ENCODE measurements at places on chromosomes 2 and 18.

DNA sequence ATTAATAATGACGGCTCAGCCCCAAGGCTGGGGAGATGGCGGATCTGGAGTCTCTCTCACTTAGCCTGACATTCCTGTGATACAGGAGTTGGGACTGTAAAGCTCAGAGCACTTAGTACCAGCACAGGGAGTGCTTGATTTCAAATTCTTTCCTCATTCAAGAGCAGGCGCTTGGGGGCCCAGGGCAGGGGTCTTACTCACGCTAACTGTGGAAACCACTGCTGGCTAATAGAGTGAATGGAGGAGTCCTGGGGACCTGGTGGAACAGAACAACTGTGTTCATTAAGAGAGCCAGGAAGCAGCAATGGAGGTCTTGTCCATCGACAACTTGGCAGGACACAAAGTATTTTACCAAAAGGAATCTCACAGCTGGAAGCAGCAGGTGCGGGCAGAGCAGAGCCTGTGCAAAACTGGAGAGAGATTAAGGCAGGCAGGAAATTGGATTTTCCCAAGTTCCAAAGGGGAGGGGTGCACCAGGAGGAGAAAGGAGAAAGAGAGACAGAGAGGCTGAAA lies 358.9 kb downstream of the TNS1 start:
- DNase-seq: no peak

- DNase-seq: no peak
Measured at GRCh38 chr2:64594226-64594989, 59.3 kb downstream of the SERTAD2 start.

DNA sequence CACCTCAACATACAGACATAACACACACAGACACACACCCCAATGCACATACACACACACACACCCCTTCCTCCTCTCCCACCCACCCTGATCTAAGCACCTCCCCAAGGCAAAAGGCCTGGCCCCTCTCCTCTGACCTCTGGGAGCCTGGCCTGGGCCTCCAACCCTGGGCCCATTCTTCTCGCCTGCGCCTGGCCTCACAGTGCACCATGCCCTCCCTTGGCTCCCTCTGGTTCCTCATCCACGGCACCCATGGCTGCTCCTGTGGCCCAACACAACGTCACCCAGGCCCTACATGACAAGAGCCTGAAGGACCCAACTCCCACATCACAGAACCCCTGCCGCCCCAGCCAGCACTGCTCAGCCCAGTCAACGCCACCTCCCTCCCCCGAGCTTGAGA lies 281.3 kb downstream of the CELF4 start:
- no peak for DNase-seq

DNA sequence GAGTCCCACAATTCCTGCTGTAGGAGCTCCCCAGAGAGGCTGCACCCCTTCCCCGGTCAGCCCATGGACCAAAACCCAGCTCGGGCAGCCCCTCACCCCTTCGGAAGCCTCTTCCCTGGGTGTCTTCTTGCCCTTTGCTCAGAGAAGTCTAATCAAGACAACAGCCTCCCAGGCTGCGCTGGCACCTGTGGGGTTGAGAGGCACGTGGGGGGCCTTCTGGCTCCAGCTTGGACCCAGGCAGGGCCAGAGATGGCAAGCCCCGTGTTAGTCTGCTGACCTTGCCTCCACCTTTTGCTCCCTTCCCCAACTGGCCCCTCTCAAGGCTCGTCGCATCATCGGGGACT lies 10.4 kb downstream of the SLC4A3 start:
- no peak for DNase-seq

GRCh38 chr2:127792805-127793204 lies 18.2 kb downstream of the WDR33 start:
- DNase-seq: no peak

GRCh38 chr2:163757814-163758213 lies 22.0 kb upstream of the FIGN start:
- no peak for DNase-seq

- DNase-seq: no peak
Measured at GRCh38 chr2:143730155-143730952, 601.1 kb downstream of the ARHGAP15 start.

- DNase-seq: no peak
Measured at GRCh38 chr2:85436836-85437487, 18.4 kb downstream of the SH2D6 start.

- no peak for DNase-seq
Measured at GRCh38 chr2:66813976-66814375, 379.1 kb downstream of the MEIS1 start.

- DNase-seq: no peak
Measured at GRCh38 chr2:186714611-186715010, 20.8 kb downstream of the FAM171B start.

DNA sequence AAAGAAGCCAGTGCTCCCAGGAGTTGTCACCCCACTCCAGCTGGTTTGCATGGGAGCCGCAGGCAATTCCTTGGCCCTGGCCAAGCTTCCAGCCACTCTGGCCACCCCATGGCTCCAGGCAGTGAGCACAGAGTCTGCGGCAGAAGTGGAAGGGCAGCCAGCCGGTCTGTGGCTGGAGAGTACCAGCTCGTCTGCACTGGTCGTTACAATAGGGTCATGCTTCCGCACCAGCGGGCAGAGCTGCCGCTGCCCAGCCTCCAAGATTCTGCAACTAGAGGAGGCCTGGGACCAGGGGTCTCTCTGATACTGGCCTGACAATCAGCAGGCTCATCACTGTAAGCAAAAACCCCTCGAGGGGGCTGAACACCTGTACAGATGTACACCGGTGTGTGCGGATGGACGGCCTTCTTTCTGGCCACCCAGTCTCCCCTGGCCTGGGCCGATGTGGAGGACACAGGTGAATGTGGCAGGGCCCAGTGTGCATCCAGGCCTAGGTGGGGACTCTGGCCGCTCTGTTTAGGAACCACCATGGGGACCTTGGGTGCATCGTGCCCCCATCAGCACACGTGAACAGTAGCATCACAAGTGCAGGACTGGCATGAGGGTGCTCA lies 51.9 kb upstream of the ODC1 start:
- no peak for DNase-seq

DNA sequence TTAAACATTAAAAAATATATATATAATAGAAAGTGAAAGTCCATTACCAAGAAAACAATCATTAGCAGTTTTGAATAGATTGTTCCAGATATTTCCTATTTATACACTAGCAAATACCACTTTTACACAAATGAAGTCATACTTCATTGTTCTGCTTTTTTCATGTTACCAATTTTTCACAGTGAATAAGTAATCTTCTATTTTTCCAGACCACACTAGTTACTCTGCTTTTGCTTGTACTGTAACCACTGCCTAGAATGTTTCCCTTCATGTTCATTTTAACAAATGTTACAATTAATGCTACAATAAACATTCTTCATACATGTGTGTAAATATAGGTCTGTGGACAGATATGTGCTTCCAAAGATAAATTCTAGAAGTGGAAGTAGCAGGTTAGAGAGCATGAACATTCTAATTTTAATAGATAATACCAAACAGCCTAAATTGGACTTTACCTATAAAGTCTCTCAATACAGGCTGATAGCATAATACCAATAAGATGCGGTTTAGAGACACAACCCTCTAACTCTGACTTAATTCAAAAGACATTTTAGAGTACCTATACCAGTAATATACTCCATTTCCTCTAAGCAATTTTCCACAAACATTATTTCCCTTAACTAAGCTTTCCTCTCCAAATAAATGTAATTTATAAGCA lies 17.0 kb downstream of the ITSN2 start:
- DNase-seq: no peak

DNA sequence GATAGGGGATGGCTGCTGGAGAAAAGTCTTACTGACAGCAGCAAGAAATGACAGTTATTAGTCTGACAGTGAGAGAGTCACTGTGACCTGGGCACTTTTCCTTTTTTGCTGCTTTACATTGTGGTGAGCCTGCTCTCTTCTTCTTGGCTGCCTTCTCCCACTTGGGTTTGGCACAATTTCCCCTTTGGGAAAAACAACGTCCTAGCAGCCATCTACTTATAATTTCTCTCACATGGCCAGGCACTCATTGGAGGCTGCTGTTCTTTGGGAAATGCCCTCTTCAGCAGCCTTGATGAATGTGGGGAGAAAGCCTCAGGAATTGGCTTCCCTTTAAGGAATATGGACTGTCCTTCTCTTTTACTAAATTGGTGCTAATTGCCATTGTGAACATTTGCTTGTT lies 60.4 kb upstream of the SLC1A4 start:
- DNase-seq: no peak
